ENCODE measurements at places on chromosomes 12 and 14. TPM values are rescaled to one million over a fixed set of nuclear protein-coding genes. Genes with fewer than 3 reads are reported as not detected.

Gene MYH6
- 11,820 TPM for total RNA-seq

Gene MYBPC1
- total RNA-seq: 10.2 TPM

Gene GLIPR1L1
- not detected for total RNA-seq

Gene MGAT4C
- total RNA-seq: 4.9 TPM

Gene DNAL1
- 14.0 TPM for total RNA-seq

GRCh38 chr12:22447223-22447622 is 97.1 kb downstream of the C2CD5 start:
- DNase-seq: no peak

DNA sequence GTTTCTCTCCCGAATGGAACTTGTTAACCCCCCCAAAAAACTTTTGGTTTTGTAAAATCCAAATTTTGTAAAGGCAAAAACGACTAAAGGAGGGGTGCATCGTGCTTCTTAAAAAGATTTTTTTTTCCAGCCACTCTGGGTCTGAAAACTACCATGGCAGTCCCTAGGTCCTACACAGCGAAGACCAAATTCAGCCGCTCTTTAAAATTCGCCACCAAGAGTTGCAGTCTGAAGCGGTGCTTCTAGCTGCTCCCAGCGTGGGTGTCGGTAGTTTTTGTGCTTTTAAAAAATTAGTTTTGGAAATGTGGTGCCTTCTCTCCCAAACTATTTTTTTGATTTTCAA is 873 bp upstream of the GSC start:
- DNase-seq: no peak

DNA sequence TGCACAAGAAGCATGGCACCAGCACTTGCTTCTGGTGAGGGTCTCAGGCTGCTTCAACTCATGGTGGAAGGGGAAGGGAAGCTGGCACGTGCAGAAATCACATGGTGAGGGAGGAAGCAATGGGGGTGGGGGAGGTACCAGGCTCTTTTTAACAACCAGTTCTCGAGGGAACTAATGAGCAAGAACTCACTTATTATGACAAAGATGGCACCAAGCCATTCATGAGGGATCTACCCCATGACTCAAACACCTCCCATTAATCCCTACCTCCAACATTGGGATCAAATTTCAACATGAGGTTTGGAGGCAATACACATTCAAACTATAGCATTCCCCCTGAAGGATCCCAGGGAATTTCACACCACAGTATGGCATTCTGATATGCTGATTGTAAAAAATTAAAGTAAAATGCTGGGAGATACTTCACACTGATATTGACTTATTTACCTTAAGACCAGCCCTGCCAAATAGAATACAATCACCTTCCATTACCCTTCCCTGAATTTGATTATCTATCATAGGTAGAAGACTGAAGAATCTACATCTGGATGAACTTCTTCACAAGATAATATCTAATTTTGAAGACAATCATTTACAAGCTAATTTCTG is 201.7 kb upstream of the PLXNC1 start:
- DNase-seq: no peak

DNA sequence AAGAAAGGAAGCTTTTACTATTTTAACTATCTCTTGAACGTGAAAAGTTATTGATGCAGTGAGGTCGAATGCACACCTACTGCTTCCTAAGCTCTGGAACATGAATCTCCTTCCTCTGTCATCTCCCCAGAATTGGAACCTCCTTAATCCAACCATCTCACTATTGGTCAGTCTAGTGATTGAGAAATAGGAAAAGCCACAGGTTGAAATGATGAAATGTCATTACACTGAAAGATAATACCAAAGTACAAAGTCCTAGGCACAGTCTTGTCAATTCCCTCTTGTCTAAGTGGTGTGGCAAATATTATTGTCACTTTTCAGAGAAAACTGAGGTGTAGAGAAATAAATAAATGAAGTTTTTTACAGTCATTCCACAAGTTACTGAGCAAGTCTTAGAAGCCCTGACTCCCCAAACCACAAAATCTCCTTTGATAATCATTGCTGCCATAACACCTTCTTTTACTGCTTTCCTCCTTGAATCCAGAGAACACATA is 19.5 kb upstream of the HIGD1C start:
- DNase-seq: no peak

- no peak for DNase-seq
Observed at GRCh38 chr12:100463661-100464060, 10.0 kb upstream of the NR1H4 start.

DNA sequence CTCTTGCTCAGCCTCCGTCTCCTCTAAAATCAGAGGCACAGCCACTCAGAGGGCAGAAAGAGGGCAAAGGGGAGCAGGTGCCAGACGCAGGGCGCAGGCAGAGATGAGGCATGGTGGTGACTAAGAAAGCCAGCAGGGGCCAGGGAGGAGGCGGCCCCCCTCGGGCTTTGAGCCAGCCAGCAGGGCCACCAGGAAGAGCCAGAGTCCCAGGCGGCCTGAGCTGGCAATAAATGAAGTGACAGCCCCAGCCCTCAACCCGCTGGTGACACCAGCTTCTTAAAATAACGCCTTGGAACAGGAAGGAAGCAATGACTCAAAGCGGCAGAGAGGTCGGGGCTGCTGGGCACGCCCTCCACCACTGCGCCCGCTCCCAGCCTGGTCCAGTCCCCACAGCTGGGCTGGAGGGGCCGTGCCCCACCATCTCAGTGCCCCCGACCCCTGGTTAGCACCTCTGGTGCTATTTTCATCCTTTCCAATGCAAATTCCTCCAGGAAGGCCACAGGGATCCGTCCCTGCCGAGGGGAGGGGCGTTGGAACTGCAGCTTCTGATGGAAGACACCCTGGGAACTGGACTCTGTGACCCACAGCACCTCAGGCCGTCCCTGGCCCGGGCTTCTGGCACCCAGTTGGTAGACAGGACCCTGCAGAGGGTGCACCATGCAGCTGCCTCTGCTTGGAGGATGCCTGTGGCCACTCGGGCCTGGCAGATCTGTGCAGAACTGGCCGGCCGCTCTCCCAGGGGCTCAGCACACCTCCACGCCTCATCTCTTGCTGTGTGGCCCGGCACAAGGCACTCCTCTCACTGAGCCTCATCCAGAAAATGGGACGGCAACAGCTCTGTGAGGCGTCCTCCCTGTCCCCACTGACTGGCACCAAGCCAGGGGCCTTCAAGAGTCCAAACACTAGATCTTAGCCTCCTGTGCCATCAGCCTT is 113.7 kb downstream of the NCOR2 start:
- peak; percentile 92 for DNase-seq
